Muscle of leg (tissue), 16 donors: ENCODE measurements at places on chromosomes 6 and 20.

DNA sequence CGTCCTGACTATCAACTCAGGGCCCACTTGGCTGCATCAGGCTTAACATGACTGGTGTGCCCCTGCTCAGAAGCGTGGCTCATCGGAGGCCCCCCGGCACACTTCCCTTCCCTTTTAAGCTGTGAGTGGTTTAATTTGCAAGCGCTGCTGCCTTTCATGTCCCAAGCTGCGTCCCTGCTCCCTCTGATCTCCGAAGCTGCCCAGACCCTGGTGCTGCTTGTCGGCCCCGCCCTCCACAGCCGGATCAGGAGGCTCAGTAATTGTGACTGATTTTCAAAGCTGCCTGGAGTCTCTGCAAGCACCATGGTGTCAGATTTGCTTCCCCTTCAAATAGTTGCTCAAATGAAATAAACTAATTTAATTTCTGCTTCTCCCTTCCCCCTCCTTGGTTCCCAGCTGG lies 71.1 kb downstream of the CDH22 start:
- DNase-seq, result no peak

GRCh38 chr6:1600764-1601157 lies 9.0 kb upstream of the FOXC1 start:
- DNase-seq, result no peak

DNA sequence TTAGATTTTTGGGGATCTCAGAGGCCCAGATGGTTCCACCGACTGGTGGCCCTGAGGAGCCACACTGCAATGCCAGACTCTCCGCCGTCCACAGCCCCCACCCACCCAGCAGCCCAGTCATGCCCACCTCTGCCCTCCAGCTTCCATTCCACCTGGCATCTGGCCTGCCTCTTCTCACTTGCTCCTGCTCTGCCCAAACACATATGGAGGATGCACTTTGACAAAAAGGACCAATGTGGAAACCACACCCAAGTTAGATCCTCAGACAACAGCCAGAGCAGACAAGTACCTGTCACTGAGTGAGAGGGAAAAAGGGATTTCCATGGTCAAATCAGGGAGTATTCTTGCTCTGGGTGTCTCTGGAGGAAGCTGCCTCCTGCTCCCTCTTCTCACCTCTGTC lies 120.6 kb upstream of the NXT1 start:
- no peak for DNase-seq

GRCh38 chr20:44489931-44490330 lies 14.3 kb downstream of the TTPAL start:
- DNase-seq, result no peak

DNA sequence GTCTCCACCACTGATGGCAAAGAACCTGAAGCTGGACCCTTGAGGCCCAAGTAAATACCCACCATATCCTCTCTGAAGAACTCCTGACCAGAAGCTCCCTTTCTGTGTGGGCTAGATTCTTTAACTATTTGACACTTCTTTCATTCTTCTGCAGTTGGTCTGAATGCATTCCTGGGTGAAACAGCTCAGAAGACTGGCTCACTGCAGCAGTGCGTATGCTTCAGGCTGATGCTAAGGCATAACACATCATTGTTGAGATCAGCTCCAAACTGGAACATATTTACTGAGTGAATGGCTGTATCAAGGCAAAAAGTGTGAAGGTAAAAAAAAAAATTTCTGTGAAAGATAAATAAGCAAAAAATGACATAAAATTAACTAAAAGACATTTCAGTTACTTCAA lies 19.7 kb downstream of the ZSCAN23 start:
- no peak for DNase-seq

DNA sequence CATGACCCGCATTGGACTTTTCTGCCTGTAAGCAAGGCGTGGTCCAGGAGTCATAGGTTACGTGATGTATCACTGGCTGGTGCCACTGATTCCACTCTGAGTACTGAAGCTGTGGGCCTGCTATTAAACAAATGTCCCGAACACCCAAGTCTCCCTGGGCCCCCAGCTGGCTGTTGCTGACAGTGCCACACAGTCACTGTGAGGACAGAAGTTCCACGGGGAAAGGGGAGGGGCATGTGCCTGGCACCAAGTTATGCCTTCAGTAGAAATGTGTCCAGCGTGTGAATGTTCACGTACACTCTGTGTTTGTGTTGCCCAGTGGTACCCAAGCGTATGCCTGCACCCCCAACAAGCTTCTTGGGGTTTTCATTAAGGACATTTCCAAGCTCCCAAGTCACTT lies 171.4 kb upstream of the QKI start:
- no peak for DNase-seq

- no peak for DNase-seq
Observed at GRCh38 chr6:69647726-69648125, 149.1 kb downstream of the LMBRD1 start.

DNA sequence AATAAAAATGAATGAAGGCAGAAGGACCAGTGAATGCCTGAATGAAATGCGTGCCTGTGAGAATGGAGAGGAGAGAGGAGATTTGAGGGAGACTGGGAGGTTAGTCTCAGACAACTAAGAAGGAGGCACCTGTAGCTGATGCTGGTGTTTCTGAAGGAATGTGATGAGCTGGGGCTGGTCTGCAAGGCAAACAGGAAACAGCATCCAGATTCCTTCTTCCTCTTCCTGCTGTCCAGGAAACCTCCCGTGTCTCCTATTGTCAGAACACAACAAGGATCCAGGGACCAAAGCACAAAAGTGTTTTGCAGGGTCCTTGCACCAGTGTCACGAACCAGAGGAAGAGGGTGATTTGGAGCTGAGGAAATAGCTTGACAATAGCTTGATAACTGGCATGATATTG lies 50.4 kb upstream of the TAB2 start:
- no peak for DNase-seq

GRCh38 chr6:165776691-165777090 lies 113.7 kb upstream of the PDE10A start:
- peak; percentile 66 for DNase-seq

GRCh38 chr20:5540091-5540490 lies 210.1 kb upstream of the SHLD1 start:
- no peak for DNase-seq
